AG08395 (cell line): ENCODE measurements at places on chromosomes 6 and 20.

GRCh38 chr6:15657290-15657689 is 5.5 kb downstream of the DTNBP1 start:
- DNase-seq = no peak

DNA sequence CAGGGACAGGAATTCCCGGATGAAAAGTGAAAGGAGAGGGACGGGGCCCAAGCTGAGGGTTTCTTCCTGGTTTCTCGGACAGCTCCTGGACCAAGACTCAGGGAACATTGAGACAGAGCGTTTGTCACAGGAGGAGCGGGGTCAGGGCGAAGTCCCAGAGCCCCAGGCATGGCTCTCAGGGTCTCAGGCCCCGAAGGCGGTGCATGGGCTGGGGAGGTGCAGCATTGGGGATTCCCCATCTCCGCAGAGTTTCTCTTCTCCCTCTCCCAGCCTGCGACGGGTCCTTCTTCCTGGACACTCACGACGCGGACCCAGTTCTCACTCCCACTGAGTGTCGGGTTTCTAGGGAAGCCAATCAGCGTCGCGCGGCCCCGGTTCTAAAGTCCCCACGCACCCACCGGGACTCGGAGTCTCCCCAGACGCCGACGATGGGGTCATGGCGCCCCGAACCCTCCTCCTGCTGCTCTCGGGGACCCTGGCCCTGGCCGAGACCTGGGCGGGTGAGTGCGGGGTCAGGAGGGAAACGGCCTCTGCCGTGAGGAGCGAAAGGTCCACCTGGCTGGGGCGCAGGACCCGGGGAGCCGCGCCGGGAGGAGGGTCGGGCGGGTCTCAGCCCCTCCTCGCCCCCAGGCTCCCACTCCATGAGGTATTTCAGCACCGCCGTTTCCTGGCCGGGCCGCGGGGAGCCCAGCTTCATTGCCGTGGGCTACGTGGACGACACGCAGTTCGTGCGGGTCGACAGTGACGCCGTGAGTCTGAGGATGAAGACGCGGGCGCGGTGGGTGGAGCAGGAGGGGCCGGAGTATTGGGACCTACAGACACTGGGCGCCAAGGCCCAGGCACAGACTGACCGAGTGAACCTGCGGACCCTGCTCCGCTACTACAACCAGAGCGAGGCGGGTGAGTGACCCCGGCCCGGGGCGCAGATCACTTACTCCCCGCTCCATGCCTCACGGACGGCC is 54.6 kb upstream of the POLR1H start:
- peak; percentile 28 for DNase-seq

GRCh38 chr20:25544311-25544710 is 41.0 kb downstream of the NINL start:
- no peak for DNase-seq

- DNase-seq = no peak
Measured at GRCh38 chr6:84424956-84425355, 197.5 kb upstream of the CEP162 start.

GRCh38 chr6:6922166-6922565 is 185.6 kb upstream of the RREB1 start:
- DNase-seq = no peak

DNA sequence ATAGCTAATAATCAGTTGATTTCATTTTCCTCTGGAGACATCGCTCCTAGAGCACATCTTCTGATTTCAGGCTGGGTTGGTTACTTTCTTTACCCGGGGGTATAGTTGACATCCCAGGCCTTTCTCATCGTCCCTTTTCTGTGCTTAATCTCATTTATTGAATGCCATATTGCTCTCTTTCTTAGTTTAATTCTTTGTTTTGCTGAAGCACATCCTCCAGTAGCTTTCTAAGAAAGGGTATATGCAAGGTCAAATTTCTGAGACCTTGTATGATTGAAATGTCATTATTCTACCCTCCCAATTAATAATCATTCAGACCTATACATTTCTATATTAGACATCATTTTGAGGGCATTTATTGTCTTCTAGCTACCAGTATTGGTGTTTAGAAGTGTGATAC is 2.6 kb upstream of the C20orf141 start:
- DNase-seq = no peak

- DNase-seq = peak; percentile 81
Measured at GRCh38 chr6:79269877-79270276, 35.4 kb upstream of the HMGN3 start.

- DNase-seq = no peak
Measured at GRCh38 chr6:28734443-28734959, 189.3 kb downstream of the TRIM27 start.
